Activated T-cell treated with anti-CD3 and anti-CD28 coated beads, Interleukin-2, amount 50 U/mL, for 72 hours (primary cell): ENCODE measurements at places on chromosomes 7 and 10. TPM values are rescaled to one million over a fixed set of nuclear protein-coding genes. Genes with fewer than 3 reads are reported as not detected.

The LIPK gene
- not detected for total RNA-seq

DNA sequence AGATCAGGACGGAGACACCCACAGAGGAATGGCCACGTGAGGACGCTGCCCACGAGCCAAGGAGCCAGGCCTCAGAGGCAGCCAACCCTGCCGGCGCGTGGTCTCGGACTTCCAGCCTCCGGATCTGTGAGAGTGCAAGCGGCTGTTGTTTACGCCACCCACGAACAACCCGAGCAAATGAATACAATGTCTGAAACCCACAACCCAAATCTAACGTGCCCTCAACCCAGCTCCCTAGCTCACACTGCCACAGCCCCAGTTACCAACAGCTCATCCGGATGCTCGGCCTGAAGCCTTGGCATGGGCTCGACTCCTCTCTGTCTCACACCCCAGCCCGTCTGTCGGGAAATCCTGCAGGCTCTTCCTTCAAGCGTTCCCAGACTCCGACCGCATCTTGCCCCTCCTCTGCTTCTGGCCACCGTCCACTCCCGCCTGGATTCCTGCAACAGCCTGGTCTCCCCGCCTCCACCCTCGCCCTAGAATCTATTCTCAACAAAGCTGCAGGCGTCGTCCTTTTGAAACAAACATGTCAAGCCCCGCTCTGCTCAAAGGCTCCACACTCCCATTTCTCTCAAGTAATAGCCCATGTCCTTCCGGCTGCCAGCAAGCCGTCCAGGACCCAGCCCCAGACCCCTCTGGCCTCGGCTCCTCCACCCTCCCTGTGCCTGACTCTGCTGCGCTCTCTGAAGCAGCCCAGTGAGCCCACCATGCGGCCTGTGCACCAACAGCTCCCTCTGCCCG, 35.3 kb downstream of the STK32C start:
- DNase-seq = no peak

The NRCAM gene
- total RNA-seq = 2.5 TPM

DNA sequence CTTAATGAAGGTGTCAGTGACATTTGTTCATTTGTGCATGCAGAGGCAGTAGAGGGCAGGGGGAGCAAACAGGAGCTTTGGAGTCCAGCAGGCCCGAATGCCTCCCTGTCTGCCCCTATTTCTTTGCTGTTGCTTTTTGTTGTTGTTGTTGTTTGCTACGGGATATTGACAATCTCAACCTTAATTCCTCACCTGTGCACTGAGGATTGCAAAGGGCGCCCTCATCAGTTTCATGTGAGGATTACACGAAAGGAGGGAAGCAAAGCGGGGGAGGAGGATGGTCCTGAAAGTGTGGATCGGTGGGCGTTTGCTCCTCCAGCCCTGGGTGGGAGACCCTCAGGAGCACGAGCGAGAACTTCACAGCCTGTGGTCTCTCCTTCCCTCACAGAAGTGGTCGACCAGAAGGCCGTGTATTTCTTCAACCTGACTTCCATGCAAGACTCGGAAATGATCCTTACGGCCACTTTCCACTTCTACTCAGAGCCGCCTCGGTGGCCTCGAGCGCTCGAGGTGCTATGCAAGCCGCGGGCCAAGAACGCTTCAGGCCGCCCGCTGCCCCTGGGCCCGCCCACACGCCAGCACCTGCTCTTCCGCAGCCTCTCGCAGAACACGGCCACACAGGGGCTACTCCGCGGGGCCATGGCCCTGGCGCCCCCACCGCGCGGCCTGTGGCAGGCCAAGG, 9.6 kb downstream of the GDF10 start:
- DNase-seq = peak; percentile 21

GRCh38 chr10:86282664-86283465, 83.7 kb downstream of the GRID1 start:
- no peak for DNase-seq

The GIMAP1 gene
- 5.5 TPM for total RNA-seq

The ST8SIA6 gene
- not detected for total RNA-seq

- DNase-seq = no peak
Observed at GRCh38 chr10:1198453-1199344, 142.5 kb downstream of the WDR37 start.

The FAM25G gene
- total RNA-seq = not detected

DNA sequence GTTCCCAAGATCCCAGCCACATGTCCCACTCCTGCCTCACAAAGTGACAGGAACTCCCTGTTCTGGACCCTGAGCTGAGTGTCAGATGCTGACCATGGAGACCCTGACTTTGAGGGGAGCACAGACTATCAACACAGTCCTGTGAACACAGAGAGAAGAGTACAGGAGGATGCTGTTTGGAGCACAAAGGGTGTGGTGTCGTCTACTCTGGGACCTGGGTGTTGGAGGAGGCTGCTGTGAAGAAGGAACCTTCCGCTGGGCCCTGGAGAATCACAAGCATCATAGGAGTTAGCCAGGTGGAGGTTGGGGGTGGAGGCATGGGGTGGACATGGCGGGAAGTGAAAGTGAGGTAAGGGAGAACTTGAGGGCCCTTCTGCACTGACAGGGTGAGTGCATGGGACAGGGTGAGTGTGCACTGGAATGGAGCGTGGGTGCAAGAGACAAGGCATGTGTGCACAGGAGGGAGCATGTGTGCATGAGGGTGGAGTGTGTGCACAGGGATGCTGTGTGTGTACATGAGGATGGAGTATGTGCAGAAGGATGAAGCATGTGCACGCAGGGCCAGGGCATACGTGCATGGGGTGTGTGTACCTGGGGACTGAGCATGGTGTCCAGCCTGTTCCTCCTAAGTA, 70.7 kb upstream of the ANTXRL start:
- DNase-seq = no peak

The CCL24 gene
- total RNA-seq = 0.46 TPM

GRCh38 chr10:114928818-114929217, 9.2 kb upstream of the TRUB1 start:
- no peak for DNase-seq

GRCh38 chr10:126729314-126729870, 58.9 kb upstream of the C10orf90 start:
- DNase-seq = no peak

- DNase-seq = no peak
Observed at GRCh38 chr7:66928388-66928787, 7.4 kb downstream of the TMEM248 start.

- DNase-seq = no peak
Observed at GRCh38 chr7:38842746-38843145, 66.2 kb downstream of the VPS41 start.

The SLC26A3 gene
- total RNA-seq = not detected

The FAM180A gene
- total RNA-seq = not detected

The BBIP1 gene
- 25.7 TPM for total RNA-seq

DNA sequence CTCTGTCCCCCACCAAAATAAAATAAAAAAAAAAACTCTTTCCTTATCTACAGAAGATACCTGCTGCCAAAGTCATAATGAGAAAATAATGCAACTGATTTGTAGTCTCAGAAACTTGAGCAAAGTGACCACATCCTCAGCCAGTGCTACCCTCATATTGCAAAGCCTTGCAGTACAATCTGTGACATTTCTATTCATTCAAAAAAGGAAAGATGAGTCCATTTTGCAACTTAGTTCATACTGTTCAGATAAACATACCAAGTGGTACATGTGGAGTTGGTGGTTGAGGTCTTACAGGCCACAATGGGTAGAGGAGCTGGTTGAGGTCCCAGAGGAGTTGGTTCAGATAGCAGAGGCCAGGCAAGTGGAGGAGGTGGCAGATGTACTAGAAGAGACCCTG, 6.5 kb upstream of the EIF5AL1 start:
- DNase-seq = peak; percentile 45

- DNase-seq = no peak
Observed at GRCh38 chr7:17054836-17055235, 173.1 kb upstream of the AGR3 start.

The SPOCK2 gene
- total RNA-seq = 253 TPM

GRCh38 chr10:63588436-63589167, 67.4 kb downstream of the REEP3 start:
- no peak for DNase-seq

- DNase-seq = no peak
Observed at GRCh38 chr7:44064791-44065430, 456 bp downstream of the PGAM2 start.

The CNPY4 gene
- total RNA-seq = 11.1 TPM

DNA sequence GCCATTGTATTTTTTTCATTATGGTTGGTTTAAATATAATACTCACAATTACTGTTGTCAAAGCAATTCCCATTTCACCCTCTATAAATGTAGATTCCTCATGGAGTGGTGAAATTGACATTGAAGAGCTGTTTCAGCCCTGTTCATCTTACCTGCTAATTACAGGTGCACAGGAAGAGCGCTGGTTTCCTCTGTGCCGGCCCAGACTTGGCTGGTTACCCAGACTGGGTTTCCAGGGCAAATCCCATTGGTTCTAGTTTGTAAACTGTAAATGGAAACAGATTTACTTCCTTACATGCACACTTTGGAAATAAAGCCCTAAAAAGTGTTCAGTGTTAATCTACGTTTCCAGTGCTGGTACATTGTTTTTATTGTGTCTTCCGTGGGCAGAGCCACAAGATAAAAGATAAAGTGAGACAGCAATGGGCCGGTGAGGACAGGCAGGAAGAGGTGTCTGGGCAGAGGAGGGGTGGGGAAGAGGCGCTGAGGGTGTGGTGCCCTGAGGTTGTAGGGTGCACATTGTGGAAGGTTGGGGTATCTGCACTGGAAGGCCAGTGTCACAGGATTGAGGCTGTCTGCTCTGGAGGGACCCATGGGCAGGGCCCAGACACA, 71.6 kb upstream of the ZPBP start:
- DNase-seq = no peak

DNA sequence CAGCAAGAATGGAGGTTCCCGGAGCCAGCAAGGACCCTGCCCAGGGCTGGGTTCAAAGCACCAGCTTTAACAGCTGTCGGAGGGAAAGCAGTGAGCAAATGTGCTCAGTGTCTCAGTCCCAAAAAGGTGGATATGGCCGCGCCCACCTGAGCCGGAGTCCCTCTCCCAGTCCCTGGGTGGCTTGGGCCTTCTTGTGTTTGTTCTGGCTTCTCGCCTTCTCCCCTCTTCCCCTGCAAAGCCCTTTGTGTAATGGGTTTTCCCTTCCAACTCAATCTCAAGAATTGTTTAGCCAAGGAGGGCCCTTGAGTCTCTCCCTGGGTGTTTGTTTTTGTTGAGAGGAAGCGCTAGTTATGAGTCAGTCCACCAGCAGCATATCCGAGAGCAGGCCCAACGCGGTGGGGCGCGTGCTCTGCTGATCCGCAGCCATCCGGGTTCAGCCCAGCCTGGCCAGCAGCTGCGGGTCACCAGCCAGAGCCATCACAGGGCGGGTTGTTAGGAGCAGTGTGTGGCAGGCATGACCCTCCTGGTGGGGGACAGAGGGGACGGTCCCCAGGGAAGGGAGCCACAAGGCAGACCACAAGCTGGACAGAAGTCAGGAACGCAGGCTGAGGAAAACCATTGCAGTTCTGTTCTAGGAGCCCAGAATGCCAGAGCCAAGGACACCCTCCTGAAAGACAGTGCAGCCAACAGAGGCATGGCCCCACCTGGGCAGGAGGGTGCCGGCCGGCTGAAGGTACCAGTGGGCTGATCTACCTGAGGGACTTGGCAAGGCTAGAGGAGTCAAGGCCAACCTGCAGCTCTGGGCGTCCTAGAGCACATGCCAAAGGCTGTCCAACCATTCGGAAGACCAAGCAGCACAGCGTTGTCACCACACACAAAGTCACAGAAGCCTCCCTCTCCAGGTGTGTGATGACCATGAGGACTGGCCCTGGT, 21.3 kb downstream of the CALML3 start:
- no peak for DNase-seq

GRCh38 chr7:128939861-128940410, 2.2 kb downstream of the IRF5 start:
- DNase-seq = no peak

The PRLHR gene
- total RNA-seq = not detected

The GSDME gene
- total RNA-seq = 20.6 TPM

GRCh38 chr7:42502022-42502421, 265.0 kb upstream of the GLI3 start:
- no peak for DNase-seq

DNA sequence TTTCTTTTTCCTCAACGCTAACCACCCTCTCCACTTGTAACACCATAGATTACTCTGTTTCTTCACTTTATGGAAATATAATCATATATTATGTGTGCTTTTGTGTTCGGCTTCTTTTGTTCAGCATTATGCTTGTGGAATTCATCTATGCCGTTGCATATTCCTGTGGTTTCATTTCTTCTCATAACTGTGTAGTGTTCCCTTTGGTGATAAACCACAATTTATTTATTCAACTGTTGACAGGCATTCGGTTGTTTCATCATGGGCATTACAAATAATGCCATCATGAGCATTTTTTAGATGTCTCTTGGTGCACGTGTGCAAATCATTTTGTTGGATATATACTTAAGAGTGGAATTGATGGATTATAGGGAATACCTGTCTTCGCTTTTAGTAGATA, 12.1 kb downstream of the AVL9 start:
- no peak for DNase-seq

The NPC1L1 gene
- total RNA-seq = 0.25 TPM
